ENCODE measurements at places on chromosomes 4 and X. TPM values are rescaled to one million over a fixed set of nuclear protein-coding genes. Genes with fewer than 3 reads are reported as not detected.

- H3K27me3 ChIP-seq = no peaks in the 10 kb centered on the region
- no peaks in the 10 kb centered on the region for H3K36me3 ChIP-seq
- no peak overlapping the region for H3K4me3 ChIP-seq
- H3K4me1 ChIP-seq = peaks cover 3% of the 10 kb centered on the region
These were observed 29.3 kb upstream of the TLR3 start for GRCh38 chr4:186039697-186040096.

- no peaks in the 10 kb centered on the region for H3K4me1 ChIP-seq
- no peaks in the 10 kb centered on the region for H3K27me3 ChIP-seq
- no peak for DNase-seq
- H3K27ac ChIP-seq = no peak overlapping the region
These were observed 297.0 kb upstream of the CLNK start for GRCh38 chr4:10981576-10981975.

DNA sequence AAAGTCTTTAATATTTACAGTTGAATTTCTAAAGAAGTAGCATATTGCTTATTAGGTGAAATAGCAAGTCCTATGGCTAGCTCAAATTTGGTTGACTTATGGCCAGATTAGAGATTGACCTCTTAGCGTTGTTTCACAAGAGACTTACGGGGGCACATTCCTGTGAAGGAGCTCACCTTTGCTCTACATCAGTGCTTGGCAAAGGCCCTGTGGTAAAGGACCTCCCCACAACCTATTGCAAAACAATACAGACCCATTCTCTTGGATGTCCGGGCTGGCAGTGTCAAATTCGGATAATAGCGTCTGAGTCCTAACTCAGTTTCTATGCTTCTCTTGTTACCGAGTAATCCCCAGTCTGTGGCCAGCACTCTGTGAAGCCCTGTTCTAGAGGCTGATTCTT lies 10.9 kb downstream of the PDHA1 start:
- no peak for DNase-seq
- no peak overlapping the region for H3K27ac ChIP-seq
- no peaks in the 10 kb centered on the region for H3K4me1 ChIP-seq
- peaks cover 77% of the 10 kb centered on the region for H3K36me3 ChIP-seq
- no peaks in the 10 kb centered on the region for H3K27me3 ChIP-seq

- peak overlapping the region; percentile 58 for H3K27ac ChIP-seq
- H3K27me3 ChIP-seq = no peaks in the 10 kb centered on the region
- no peak overlapping the region for H3K4me3 ChIP-seq
- H3K4me1 ChIP-seq = no peaks in the 10 kb centered on the region
- DNase-seq = no peak
These were observed 29.1 kb upstream of the FGF2 start for GRCh38 chr4:122797405-122798094.

GRCh38 chr4:120682981-120683380 lies 239.5 kb downstream of the PRDM5 start:
- H3K4me1 ChIP-seq = no peaks in the 10 kb centered on the region
- no peaks in the 10 kb centered on the region for H3K27me3 ChIP-seq
- no peaks in the 10 kb centered on the region for H3K36me3 ChIP-seq
- H3K4me3 ChIP-seq = no peak overlapping the region

GRCh38 chrX:72023071-72023470 lies 108.6 kb downstream of the RTL5 start:
- H3K4me3 ChIP-seq = no peak overlapping the region
- peaks cover 3% of the 10 kb centered on the region for H3K4me1 ChIP-seq
- no peak for DNase-seq
- no peaks in the 10 kb centered on the region for H3K36me3 ChIP-seq
- no peak overlapping the region for H3K27ac ChIP-seq

- H3K4me1 ChIP-seq = no peaks in the 10 kb centered on the region
- DNase-seq = no peak
These were observed 5.8 kb downstream of the ATG4A start for GRCh38 chrX:108097380-108097779.

TRO gene
- 2.7 TPM for total RNA-seq

NSUN7 gene
- total RNA-seq = 5.7 TPM

Measured in upper lobe of right lung (tissue), 1 donor.